ENCODE measurements at places on chromosomes 16 and 17.

- no peak for DNase-seq
Measured at GRCh38 chr17:57585341-57586195, 159.5 kb downstream of the CCDC182 start.

DNA sequence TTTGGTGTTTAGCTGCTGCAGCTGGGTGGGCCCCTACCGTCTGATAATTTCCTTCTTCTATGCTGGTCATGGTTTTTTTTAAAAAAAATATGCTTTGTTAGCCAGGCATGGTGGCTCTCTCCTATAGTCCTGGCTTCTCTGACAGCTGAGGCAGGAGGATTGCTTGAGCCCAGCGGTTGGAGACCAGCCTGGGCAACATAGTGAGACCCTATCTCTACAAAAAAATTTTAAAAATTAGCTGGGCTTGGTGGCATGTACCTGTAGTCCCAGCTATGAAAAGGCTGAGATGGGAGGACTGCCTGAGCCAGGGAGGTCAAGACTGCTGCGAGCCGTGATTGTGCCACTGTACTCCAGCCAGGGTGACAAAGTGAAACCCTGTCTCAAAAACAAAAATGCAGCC is 19.4 kb downstream of the B4GALNT2 start:
- no peak for DNase-seq

DNA sequence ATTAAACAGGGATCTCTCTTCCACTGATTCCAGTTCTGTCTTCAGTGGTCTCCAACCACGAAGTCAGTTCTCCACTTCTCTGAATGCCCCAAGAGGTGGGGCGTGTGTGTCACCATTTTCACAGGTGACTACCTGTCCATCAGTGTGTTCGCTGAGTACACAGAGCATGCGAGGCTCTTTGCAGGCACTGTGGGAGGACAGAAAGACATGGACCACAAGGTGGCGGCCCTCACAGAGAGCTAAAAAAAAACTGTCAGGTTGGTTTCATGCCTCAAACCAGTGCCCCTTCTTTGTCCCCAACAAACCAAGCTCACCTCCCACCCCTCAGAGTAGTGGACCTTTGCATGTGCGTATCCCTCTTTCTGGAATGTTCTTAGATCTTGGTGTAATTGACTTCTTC is 13.8 kb downstream of the EMP2 start:
- no peak for DNase-seq

DNA sequence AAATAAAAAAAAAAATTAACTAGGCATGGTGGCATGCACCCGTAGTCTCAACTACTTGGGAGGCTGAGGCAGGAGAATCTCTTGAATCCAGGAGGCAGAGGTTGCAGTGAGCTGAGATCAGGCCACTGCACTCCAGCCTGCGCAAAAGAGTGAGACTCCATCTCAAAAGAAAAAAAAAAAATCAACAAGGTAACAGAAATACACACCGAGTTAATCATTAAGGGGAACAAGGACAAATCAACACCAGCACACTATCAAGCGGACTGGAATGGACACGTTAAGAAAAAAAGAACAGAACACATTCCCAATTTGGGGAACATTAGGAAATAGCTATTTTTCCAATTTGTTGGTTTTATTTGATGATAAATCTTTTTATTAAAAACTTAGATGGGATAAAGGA is 28.4 kb upstream of the GLG1 start:
- no peak for DNase-seq

GRCh38 chr16:31875112-31875803 is 1.7 kb downstream of the ZNF267 start:
- no peak for DNase-seq

DNA sequence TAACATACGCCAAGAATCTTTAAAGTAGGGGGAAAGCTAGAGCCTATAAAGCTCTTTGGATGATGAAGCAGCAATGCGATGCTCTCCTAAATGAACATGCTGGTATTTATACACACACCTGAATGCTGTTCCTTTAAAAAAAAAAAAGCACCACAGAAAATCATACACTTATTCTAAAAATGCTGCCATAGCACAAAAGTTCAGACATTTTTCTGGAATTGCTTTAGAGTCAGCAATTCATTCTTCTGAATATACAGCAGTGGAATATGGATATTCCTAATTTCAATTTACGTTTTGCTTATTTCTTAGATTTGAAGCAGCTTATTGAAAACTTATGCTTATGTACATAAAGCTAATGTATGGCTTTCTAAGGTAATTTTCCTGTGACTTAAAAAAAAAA is 3.1 kb downstream of the CSNK2A2 start:
- DNase-seq = no peak

DNA sequence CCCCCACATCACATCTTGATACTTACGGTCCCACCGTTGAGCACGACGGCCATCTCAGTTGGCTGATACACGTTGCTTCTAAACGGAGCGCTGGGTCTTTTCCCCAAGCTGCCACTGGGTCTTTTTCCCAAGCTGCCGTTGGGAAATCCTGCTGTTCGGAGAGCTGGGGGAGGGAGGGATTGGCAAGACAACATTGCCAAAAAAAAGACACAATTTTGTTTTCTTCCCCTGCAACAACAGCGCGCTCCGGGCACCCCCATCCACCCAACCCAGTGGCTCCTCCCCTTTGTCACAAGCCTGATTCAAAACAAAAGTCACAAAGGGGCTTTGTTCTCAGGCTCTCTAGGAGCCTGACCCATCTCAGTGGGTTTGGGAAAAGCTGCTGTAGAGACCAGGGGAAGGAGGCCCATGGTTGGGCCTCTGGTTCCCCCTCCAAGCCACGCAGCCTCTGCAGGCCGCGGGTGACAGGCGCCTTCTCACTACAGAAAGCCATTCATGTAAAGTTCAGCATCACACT is 22.8 kb downstream of the GPRC5B start:
- DNase-seq = no peak

- no peak for DNase-seq
Measured at GRCh38 chr17:16040710-16041251, 41.2 kb downstream of the TTC19 start.

DNA sequence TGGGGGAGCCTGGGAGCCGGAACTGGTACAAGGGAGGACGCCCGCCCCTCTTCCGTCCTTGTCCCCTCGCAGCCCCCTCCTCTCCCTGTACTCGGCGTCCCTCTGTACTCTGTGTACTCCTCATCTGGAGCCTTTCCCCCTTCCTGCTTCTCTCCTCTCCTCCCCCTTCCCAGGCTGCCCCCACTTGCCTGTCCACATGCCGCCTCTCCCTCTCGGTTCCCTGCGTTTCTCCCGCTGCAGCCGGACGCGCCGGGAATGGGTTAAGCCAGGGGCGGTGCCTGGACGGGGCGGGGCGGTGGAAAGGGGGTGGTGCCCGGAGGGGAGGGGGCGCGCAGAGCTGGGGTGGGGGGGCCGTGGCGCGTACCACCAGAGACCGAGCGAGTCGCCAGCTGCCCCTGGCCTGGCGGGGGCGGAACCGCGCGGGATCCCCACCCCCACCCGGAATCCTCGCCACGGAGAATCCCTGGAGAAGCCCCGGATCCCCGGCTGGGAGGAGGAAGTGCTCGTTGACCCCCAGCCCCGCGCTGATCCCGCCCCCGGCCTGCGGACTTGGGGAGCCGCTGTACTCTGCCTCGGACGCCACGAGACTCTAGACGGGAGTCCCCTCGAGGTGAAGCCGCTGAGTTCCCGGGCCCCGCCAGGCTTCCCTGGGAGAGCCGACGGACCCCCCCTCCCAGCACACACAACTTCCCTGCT is 22.6 kb downstream of the GJD3 start:
- no peak for DNase-seq

DNA sequence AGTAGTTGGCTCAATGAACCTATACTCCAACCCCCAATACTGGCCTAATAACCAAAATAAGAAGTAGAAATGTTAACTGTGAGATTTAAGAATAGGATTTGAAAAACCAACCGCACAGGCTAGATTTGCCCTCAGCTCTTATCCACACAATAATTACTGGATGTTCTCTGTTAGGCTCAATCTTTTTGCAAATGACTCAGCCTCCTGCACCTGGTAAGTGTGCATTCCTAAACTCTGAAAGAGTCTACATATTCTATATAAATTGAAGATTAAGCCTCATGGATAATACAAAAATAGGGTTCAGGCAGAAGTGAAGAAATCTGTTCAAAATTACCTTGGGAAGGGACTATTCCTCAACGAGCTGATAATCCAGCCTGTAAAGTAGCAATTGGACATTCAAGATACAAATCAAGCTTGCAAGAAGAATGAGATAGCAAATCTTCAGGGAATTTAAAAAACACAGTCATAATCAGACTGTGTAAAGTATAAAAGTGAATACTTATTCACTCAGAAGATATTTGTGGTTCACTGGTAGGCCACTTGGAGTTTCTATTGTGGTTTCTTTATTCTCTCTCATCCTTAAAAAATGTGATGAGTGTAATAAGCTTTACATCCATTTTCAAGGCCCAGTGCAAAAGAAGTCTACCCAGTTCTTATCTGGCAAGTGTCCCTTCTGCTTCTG is 931.9 kb upstream of the SOX9 start:
- no peak for DNase-seq

Data from activated CD4-positive, CD25-positive, alpha-beta regulatory T cell treated with anti-CD3 and anti-CD28 coated beads, Interleukin-2, amount 50 U/mL, for 16 hours (primary cell).